ENCODE measurements at places on chromosomes 4 and X.
A peak's percentile ranks its signal among the peaks of the same experiment; 100 is the strongest.

- no peak for DNase-seq
These were observed 2.1 kb upstream of the AVPR2 start for GRCh38 chrX:153902385-153902784.

DNA sequence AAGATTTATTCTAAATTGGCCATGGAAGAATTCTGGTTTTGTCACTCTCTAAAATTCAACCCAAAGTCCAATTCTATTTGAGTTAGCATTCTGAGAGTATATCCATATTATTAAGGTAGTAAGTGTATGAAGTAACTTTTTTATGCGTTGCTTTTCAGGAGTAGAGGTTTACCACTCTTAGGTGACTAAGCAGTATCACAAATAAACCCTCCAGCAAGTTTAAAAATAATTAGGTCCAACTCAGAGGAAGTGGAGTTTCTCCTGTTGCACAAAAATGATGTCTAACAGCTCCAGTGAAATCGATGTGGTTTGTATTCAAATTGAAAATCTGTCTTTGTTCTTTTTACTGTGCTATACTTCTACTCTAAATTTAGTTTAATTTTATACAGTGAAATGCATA is 6.6 kb downstream of the SCML1 start:
- DNase-seq = no peak

- no peak for DNase-seq
These were observed 101.8 kb downstream of the ANXA5 start for GRCh38 chr4:121594796-121595526.

- DNase-seq = no peak
These were observed 121.6 kb downstream of the SLC4A4 start for GRCh38 chr4:71460371-71460770.

- DNase-seq = no peak
These were observed 5.8 kb downstream of the CPE start for GRCh38 chr4:165384598-165384997.

DNA sequence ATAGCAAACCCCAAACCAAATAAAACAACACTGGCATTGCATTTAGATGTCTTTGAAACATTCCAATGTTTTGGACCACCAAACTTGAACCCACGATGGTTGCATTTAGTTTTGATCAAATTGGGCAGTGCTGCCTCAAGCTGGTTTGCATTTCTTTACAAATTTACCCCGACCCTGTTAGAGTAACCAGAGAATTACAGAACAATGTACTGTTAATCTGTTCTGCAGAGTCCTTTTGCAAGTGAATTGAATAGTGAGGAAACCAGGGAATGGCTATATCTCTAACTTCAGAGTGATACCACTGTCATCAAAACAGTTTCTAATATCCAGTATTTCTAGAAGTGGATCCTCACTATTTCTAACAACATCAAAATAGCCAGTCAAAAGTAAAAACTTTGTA is 49.5 kb upstream of the GYPA start:
- DNase-seq = no peak

DNA sequence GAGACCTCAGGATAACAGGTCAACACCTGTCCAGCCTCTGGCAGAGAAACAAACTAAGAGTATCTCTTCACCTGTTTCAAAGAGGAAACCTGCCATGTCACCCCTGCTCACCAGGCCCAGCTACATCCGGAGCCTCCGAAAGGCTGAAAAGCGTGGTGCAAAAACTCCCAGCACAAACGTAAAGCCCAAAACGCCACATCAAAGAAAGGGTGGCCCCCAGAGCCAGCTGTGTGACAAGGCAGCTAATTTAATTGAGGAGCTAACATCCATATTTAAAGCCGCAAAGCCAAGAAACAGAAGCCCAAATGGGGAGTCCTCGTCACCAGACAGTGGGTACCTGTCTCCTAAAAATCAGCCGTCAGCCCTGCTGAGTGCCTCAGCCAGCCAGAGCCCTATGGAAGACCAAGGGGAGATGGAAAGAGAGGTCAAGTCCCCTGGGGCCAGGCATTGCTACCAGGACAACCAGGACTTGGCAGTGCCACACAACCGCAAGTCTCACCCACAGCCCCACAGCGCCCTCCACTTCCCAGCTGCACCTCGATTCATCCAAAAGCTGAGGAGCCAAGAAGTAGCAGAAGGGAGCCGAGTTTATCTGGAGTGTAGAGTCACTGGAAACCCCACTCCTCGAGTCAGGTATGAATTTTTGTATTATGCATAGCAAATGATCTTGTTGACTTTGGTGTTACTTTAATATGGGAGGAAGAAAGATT is 15.1 kb downstream of the PALLD start:
- peak; percentile 11 for DNase-seq

DNA sequence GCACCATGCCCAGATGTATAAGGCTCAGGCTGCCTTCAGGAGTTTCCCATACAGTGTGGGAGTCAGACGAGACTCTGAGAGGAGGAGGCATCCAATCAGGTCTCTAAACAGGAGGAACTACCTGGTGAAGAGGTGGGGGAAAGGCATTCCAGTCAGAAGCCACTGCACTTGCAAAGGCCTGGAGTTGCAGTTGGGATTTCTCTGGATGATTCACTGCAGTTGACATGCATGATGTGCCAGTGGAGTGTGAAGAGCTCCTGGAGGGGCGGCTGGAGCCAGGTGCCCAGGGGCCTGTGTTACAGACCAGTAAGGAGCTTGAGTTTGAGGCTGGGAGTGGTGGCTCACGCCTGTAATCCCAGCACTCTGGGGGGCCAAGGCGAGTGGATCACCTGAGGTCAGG is 339.1 kb downstream of the ARHGAP10 start:
- no peak for DNase-seq

DNA sequence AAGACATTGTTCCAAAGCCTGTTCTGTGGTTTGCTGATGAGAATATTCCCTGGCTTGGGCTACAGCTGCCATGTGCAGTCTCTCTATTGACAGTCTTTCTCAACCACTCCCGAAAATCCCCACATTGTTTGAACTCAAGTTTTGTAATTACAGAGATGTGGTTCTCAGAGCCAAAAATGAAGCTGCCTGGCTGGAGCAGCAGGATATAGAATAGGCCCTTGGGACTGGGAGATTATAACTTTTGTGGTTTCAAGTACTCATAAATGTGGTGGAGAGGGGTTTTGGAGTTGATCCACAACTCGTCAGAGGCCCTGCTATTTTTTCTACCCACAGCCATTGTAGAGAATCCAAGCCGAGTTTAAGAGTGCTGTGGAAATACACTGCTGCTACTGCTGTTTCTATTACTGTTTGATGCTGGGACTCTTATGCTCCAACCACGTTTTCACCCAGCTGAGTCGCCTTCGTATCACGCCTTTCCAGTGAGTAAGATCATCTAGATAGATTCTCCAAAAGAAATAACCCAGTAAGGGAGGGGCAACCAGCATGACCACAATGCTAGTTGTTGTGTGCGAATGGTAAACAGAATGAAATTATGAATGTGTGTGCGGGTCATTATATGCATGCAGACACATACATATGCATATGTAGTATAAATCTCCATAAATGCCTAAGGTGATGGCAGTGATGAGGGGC is 57.1 kb upstream of the ATXN3L start:
- DNase-seq = no peak

- no peak for DNase-seq
These were observed 78.4 kb downstream of the TMEM164 start for GRCh38 chrX:110081320-110081719.

GRCh38 chr4:67549123-67549522 is 3.8 kb upstream of the CENPC start:
- DNase-seq = no peak

- DNase-seq = no peak
These were observed 7.3 kb upstream of the CUL4B start for GRCh38 chrX:120568035-120568434.

GRCh38 chr4:128653527-128654444 is 155.7 kb upstream of the JADE1 start:
- DNase-seq = no peak

DNA sequence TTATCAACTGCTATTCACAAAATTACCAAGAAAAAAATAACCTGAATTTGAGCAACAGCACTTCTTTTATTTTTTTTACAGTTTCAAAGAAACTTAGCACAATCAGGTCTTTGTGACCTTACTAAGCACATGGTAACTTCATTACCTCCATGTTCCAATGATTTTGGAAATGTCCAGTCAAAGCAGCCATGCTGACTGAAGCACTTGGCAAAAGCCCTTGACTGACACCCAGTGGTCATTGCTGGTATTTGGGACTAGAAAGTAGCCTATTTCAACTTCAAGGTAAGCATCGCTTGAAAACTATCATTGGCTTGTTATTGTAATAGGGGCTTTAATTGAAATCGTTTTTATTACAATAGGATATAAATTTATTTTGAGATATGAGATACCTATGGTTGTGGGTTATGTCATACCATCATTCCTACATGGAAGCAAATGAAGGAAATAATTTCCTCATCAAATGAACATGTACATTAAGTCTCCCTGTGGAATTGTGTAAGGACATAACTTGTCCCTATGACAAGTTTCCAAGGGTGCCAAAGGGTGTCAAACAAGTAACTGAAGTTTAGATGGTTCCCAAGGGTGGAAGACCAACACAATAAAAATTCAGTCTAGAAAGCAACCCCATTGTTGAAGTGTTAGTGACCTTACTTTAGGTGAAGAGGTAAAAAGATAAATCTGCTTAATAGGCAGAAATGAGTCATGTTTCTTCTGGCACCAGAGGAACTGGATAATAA is 15.2 kb upstream of the ANXA10 start:
- no peak for DNase-seq

- no peak for DNase-seq
These were observed 66.1 kb downstream of the DNAAF6 start for GRCh38 chrX:107272431-107272921.

GRCh38 chr4:4675051-4675581 is 133.3 kb upstream of the STX18 start:
- no peak for DNase-seq

GRCh38 chr4:72397314-72397713 is 171.7 kb downstream of the ADAMTS3 start:
- DNase-seq = no peak

GRCh38 chrX:24395775-24396174 is 35.3 kb downstream of the SUPT20HL1 start:
- DNase-seq = no peak

GRCh38 chr4:53508446-53508845 is 82.8 kb downstream of the LNX1 start:
- DNase-seq = no peak

DNA sequence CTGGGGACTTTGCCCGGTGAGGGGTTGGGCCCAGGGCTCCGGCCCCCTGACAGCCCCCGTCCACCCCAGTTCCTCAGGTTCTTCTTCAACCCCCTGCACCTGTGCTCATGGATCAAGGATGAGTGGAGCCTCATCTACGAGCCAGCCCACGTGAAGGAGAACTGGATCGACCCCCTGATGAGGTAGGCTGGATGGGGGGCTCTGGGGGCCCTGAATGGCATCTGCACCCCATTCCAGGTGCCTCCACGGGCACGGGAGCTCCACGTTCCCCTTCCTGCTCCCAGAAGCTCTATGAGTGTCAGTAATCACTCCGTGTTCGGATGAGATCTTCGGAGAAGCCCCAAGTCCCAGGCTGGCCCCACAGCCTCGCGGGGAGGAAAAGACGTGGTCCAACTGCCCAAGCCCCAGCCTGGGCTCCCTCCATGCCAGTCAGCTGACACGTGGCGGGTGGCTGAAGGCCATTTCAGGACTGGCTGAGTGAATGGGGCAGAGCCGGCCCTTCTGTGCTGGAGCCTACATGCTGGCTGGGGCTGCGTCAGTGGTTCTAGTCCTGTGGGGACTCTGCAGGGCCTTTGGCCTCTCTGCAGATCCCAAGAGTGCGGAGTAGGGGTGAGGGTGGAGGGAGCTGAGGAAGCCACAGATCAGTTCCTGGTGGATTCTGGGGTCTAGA is 24.4 kb downstream of the CFAP99 start:
- no peak for DNase-seq

DNA sequence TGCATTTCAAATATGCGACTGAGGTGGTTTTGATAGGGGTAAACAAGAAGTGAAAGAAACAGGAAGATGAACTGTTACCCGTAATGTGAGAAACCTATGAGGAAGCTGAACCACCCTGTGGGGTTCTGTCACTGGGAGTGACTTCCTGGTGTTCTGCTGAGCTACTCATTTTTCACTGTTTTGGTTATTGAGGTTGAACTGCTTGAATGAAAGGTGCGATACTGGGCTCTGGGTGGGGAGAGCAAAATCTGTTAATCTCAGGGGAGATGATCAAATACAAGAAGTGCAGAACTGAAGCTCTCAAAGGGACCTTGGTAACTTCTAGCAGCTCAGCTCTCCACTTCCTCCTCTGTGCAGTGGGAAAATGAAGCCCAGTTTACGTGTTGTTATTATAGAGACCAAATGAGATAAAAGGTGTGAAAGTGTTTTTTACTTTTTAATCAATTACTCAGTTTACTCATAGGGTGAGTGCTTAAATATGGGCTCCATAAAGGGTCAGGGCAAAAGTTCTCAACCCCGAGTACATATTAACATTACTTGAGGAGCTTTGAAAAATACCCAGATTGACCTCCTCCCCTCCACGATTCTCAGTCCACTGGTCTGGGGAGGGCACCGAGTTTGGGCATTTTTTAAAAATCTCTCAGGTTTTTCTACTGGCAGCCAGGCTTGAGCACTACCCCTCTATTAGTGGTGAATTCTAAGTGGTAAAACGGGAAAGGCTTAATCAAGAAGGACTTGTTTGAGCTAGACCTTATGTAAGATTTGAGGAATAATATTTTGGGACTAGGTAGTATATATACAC is 66.7 kb downstream of the COQ2 start:
- DNase-seq = peak; percentile 31

GRCh38 chrX:111847491-111848133 is 28.4 kb upstream of the TRPC5OS start:
- no peak for DNase-seq

GRCh38 chr4:183438458-183439113 is 5.8 kb upstream of the CDKN2AIP start:
- DNase-seq = no peak

DNA sequence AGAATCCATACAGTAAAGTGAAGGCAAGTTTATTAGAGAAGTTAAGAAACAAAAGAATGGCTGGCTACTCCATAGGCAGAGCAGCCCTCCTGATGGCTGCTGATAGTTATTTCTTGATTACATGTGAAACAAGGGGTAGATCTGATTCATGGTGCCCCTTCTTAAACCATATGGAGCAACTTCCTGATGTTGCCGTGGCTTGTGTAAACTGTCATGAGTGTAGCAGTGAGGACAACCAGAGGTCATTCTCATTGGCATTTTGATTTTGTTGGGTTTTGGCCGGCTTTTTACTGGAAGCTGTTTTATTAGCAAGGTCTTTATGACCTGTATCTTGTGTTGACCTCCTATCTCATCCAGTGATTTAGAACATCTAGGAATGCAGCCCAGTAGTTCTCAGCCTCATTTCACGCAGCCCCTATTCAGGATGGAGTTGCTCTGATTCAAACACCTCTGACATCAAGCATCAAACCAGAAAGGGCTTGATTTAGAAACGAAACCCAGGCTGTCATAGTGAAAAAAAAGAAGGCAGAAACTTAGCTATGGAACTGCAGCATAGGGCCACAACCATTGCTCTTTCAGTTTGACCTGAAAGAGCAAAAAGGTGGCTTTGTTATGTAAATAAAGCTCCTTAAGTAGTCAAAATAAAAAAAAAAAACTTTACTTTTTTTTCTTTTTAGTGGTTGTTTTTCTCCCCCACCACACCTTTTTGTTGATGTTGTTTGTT is 37.8 kb downstream of the SPCS3 start:
- DNase-seq = no peak

GRCh38 chr4:55977811-55978210 is 29.1 kb downstream of the CEP135 start:
- no peak for DNase-seq

- no peak for DNase-seq
These were observed 8.7 kb downstream of the GUCY2F start for GRCh38 chrX:109472939-109473735.

Measured in stimulated activated CD8-positive, alpha-beta memory T cell treated with anti-CD3 and anti-CD28 coated beads, Interleukin-4, amount 100 ng/mL, for 1 hour (primary cell).